Tibial nerve (tissue), 4 donors: ENCODE measurements at places on chromosomes 7 and 10. TPM values are rescaled to one million over a fixed set of nuclear protein-coding genes. Genes with fewer than 3 reads are reported as not detected.

DNA sequence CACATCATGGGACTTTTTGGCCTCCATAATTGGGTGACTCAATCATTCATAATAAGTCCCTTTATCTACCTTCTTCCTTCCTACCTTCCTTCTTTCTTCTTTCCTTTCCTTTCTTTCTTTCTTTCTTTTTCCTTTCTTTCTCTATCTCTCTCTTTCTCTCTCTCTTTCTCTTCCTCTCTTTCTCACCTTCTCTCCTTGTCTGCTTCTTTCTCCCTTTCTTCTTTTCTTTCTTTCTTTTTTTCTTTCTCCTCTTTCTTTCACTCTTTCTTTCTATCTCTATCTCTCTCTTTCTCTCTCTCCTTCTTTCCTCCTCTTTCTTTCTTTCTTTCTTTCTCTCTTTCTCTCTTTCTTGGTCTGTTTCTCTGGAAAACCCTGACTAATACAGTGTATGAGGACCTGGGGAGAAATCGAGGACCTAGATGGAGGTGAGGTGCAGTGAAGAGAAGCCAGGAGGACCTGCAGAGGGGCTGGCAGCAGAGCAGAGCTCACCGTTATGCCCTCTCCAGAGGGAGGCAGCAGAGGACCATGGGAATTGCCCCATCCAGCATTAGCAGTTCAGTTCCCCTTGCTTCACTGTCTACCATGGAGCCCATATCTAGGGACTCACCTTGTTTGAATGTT, 52.7 kb upstream of the BTRC start:
- no peaks in the 10 kb centered on the region for H3K4me1 ChIP-seq
- no peaks in the 10 kb centered on the region for H3K36me3 ChIP-seq
- no peak for DNase-seq
- H3K27me3 ChIP-seq = peaks cover 89% of the 10 kb centered on the region

- H3K4me1 ChIP-seq = no peaks in the 10 kb centered on the region
- H3K4me3 ChIP-seq = no peak overlapping the region
These were observed 199.0 kb upstream of the C7orf33 start for GRCh38 chr7:148391591-148391990.

DNA sequence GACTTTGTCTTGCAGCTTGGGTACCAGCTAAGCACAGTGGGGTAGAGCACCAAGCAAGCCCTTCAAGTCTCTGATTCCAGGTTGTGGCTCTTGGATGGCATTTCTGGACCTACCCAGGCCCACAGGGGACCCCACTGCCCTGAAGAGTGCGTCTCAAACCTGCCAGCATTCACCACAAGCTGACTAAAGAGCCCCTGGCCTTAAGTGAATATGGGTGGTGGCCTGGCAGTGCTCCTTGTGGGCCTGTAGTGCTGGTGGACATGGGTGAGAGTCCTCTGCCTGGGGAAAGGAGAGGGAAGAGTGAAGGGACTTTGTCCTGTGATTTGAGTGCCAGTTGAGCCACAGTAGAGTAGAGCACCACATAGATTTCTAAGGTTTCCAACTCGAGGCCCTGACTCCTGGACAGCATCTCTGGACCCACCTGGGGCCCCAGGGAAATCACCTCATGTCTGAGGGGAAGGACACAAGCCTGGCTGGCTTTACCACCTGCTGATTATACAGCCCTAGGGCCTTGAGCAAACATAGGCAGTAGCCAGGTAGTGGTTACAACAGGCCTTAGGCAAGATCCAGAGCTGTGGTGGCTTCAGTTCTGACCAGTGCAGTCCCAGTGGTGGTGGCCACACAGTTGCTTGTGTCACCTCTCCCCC, 23.7 kb downstream of the GSDME start:
- H3K4me3 ChIP-seq = no peak overlapping the region
- H3K36me3 ChIP-seq = no peaks in the 10 kb centered on the region
- no peak overlapping the region for H3K27ac ChIP-seq

DNA sequence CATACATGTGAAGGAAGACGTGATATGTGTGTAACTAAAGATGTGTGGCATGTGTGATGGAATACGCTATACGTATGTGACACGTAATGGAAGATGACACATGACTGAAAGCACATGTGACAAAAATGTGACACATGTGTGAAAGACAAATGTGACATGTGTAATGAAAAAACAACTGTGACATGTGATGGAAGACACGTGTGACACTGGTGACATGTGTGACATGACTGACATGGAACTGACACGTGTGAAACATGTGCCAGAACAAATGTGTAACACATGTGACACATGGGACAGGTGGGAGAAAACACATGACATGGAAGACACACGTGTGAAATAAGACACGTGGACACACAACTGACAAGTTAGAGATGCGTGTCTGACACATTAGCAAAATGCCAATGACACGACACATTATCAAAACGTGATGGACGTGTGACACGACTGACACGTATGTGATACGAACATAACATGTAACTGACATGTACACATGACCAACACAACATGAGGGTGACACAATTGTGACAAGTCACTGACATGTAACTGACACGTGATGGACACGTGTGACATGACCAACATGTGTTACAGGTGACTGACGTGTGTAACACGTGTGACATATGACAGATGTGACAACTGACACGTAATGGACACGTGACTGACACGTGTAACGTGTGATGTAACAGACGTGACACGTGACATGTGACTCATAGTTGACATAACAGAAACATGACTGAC, 24.4 kb downstream of the CRPPA start:
- no peaks in the 10 kb centered on the region for H3K27me3 ChIP-seq
- no peaks in the 10 kb centered on the region for H3K4me1 ChIP-seq
- H3K36me3 ChIP-seq = no peaks in the 10 kb centered on the region
- H3K27ac ChIP-seq = no peak overlapping the region

DNA sequence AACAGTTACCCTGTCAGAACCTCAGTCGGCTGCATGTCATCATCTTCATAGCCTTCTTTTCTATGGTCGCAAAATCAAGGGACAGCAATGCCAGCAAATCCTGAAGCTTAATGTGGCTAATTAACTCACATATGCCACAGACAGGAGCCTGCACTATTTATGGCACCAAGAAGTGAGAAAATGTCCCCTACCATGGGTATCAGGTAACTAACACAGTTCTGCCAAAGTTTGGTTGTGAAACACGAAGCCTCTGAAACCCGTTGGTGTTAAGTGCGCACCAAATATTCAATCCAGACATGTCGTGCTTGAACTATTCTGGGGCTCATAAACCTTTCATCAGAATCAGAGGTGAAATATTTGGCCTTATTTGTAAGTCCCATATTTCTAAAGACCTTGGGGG, 63.3 kb downstream of the EVX1 start:
- H3K4me3 ChIP-seq = no peak overlapping the region
- H3K27me3 ChIP-seq = no peaks in the 10 kb centered on the region
- H3K36me3 ChIP-seq = no peaks in the 10 kb centered on the region
- no peak for DNase-seq

DNA sequence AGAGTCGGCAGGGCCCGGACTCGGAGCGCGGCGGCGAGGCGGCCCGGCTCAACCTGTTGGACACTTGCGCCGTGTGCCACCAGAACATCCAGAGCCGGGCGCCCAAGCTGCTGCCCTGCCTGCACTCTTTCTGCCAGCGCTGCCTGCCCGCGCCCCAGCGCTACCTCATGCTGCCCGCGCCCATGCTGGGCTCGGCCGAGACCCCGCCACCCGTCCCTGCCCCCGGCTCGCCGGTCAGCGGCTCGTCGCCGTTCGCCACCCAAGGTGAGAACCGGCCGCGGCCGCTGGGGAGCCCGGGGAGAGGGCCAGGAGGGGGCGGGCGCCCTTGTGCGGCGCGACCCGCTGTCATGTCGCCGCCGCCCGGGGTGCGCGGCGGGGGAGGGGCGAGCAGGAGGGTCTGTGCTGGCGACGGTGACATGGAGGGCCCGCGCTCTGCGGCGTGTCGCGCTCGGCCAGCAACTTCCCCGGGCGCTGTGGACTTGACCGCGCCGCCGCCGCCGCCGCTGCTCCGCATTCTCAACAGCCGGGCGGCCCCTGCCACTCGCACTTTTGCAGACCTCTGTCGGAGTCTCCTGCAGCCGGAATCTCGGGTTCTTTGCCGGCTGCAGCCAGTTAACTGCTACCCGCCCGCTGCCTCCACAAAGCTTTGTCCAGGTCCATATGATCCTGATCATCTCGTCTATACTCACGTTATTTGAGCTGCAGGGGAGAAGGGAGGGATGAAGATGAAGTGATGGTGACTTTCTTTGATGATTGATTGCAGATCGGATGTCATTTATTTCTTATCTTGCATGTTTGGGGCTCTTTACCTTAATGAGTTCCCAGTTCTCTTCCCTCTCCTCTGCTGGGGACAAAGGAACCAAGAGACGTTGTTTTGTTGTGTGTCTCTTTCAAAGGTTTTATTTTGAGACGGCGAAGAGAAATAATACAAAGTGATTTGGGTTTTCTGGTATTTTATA, 869 bp downstream of the TRIM24 start:
- H3K4me3 ChIP-seq = peak overlapping the region; percentile 76
- H3K27me3 ChIP-seq = no peaks in the 10 kb centered on the region
- H3K27ac ChIP-seq = peak overlapping the region; percentile 78
- H3K36me3 ChIP-seq = no peaks in the 10 kb centered on the region
- no peak for DNase-seq
- H3K4me1 ChIP-seq = peaks cover 7% of the 10 kb centered on the region

- no peaks in the 10 kb centered on the region for H3K36me3 ChIP-seq
- no peak for DNase-seq
- H3K4me3 ChIP-seq = no peak overlapping the region
- H3K27ac ChIP-seq = peak overlapping the region; percentile 91
These were observed 73.4 kb upstream of the ZNF722 start for GRCh38 chr7:63925262-63925625.

Gene FAM25A
- not detected for total RNA-seq

Gene SLC18A2
- not detected for total RNA-seq

Gene SLK
- 66.8 TPM for total RNA-seq

Gene GPR26
- not detected for total RNA-seq

Gene BLNK
- total RNA-seq = 0.59 TPM

Gene SAMD9L
- 12.2 TPM for total RNA-seq

Gene ACTA2
- 340 TPM for total RNA-seq

Gene MACC1
- 1.2 TPM for total RNA-seq

Gene PMPCB
- 31.8 TPM for total RNA-seq
